Activated effector memory CD4-positive, alpha-beta T cell treated with Interleukin-2 at 50 U/mL for 16 hours (primary cell): ENCODE measurements at places on chromosomes 7 and 10.
A peak's percentile ranks its signal among the peaks of the same experiment; 100 is the strongest.

- no peak for DNase-seq
Observed at GRCh38 chr10:18005781-18006456, 54.2 kb downstream of the SLC39A12 start.

GRCh38 chr7:101630591-101630990 lies 1.5 kb upstream of the MYL10 start:
- DNase-seq, result no peak

- no peak for DNase-seq
Observed at GRCh38 chr10:74439213-74439612, 288.2 kb downstream of the ADK start.

- DNase-seq, result no peak
Observed at GRCh38 chr10:80497187-80498077, 40.3 kb upstream of the SH2D4B start.

GRCh38 chr7:109983618-109984017 lies 1107.3 kb upstream of the LRRN3 start:
- DNase-seq, result no peak

GRCh38 chr10:75817198-75817597 lies 385.8 kb downstream of the LRMDA start:
- DNase-seq, result no peak

DNA sequence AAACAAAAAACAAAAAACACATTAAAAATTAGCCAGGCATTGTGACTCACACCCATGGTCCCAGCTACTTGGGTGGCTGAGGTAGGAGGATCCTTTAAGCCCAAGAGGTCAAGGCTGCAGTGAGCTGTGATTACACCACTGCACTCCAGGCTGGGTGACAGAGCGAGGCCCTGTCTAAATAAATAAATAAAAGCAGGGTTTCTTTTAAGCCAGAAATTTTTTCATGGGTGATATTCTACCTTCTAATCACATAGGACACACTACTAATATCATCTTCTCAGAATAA lies 14.2 kb upstream of the SVIL start:
- no peak for DNase-seq

- DNase-seq, result no peak
Observed at GRCh38 chr7:55939514-55940123, 12.1 kb upstream of the MRPS17 start.

DNA sequence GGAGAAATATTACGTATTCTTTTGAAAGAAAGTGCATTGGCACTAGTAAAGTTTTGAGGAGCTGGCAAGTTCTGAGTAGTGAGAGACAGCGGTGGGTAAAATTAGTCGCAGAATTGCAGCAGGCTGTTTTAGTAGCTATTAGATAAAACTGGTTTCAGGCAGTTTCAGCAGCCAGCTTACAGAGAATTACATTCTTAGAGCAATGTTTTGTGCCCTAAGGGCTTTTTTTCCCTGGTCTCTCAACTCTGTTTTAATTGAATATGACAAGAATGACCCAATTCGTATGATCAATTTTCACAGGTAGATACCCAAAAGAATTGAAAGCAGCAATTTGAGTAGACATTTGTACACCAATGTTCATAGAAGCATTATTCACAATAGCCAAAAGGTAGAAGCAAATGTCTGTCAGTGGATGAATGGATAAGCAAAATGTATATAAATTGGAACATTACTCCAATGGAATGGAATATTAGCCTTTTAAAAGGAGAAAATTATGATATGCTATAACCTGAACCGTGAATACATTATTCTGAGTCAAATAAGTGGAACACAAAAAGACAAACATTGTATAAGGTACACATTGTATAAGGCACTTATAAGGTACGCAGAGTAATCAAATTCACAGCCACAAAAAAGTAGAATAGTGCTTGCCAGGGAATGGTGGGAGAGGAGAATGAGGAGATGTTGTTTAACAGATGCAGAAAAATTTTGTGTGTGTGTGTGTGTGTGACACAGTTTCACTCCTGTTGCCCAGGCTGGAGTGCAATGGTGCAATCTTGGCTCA lies 5.2 kb upstream of the KBTBD2 start:
- DNase-seq, result no peak

DNA sequence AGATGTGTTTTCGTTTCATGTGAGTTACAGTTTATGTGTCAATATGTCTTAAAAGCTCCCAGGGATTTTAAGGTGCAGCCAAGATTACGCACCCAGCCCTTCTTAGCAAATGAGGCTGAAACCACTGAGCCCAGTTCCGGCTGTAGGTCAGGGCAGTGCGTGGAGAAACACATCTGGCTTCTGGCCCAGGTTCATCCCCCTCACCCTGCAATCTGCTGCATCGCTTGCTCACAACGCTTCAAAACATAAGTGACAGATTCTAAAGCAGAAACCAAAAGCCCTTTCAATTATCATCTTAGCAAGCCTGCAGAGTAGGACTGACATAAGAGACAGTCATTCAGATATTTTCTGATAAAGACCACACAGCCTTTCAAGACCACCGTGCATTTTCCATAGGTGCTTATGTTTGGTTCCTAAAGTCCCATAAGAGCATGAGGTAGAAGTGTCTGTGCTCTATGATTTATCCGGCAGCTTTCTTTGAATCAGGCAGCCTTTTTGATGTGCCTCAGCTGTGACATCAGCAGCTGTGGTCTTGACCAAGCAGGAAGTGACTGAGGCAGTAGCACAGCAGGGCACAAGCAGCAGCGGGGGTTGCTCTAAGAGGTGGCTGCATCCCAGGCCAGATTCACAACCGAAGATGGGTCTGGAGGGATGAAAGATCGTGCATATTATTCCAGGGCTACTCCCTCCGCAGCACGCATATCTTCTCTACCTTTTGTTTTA lies 72.1 kb upstream of the LYZL2 start:
- peak; percentile 48 for DNase-seq

DNA sequence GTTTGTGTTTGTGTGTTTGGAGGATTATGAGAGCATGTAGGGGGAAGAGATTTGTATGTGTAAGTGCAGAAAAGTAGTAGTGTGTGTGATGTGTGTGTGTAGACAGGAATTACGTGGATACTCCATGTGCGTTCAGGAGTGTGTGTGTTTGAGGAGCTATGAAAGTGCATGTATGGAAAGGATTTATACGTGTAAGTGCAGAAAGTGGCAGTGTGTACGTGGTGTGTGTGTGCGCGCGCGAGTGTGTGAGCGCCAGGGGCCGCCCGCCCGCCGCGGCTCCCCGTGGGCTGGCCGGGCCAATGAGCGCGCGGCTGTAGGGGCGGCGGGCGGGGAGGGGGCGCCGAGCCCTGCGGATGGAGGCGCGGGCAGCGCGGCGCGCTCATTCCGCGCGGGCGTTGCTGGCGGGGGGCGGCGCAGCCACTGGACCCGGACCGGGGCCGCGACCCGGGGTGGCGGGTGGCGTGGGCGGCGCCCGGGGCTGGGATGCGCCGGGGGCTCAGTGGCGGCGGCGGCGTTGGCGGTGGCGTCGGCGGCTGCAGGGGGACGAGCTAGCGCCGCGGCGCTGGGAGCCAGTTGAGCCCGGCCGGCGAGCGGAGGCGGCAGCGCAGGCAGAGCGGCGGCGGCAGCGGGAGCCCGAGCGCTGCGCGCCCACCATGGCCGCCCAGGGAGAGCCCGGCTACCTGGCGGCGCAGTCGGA lies at the start of gene BICC1:
BICC1 (plus strand) TSS at position 382 of the 697 bp plus-strand sequence; CDS start at position 654, 272 bp downstream.
- DNase-seq, result no peak

- peak; percentile 12 for DNase-seq
Observed at GRCh38 chr7:3897430-3898372, 596.6 kb downstream of the SDK1 start.

DNA sequence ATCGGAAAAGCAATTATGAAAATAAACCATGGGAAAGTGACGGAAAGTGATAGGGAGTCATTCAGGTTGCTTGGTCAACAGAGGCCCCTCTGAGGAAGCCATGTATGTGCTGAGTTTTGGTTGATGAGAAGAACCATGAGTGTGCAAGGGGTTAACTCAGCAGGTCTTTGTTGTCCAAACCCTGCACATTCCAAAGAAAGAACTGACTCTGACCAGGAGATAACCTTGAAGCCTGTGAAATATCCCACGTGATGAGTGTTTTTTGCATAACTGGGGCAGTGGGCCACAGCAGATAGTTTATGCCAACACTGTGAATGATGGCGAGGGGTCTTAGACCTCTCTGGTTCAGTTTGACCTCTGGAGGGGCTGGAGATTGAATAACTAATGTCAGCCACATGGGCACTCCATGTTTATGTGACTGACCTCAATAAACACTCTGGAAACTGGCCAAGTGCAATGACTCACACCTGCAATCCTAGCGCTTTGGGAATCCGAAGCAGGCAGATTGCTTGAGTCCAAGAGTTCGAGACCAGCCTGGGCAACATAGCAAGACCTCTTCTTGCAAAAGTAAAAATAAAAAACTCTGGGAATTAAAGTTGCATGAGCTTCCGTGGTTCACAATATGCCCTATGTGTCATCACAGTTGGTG lies 154.0 kb upstream of the FOXK1 start:
- DNase-seq, result no peak

DNA sequence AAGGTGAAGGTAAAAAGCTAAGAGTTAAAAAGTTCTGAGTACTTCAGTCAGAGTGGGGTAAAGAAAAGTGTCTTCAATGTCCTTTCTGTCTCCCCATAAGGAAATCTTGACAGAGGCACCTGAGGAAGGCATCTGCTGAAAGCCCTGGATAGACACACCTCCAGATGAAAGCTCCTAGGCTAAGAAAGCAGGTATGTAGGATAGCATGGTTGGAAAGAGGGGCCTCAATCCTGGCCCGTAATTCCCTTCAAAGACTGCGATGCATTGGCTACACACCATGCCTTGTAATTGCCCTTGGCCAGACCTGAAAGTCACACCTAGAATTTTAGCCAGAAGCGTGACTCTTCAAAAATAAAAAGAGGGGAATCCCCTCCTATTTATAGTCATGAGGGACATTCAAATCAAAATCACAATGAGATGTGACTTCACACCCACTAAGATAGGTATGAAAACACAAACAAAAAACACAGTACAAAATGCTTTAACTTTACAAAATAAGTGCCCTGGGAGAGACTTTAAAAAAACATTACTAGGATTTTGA lies 809.7 kb downstream of the IPMK start:
- DNase-seq, result no peak

DNA sequence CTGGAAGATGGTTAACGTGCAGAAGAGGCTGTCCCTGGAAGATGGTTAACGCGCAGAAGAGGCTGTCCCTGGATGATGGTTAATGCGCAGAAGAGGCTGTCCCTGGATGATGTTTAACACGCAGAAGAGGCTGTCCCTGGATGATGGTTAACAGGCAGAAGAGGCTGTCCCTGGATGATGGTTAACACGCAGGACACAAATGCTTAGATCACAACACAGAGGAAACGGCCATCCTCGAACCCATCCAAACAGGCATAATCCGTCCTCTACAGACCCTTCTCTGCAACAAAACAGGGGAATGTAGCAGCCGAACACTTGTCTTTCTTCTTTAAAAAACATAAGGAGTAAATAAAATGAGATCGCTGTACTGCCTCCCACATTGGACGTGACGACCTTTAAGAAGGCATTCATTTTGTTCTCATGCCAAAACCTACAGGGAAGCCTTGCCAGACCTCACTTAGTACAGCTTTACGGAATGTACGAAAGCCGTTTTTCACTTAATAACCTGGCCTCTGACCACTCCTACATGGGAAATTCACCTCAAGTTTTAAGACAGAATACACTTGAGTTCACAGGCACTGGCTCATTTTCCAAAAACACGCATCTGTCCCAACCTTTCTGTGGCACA lies 245.2 kb downstream of the ZMYND11 start:
- DNase-seq, result no peak

DNA sequence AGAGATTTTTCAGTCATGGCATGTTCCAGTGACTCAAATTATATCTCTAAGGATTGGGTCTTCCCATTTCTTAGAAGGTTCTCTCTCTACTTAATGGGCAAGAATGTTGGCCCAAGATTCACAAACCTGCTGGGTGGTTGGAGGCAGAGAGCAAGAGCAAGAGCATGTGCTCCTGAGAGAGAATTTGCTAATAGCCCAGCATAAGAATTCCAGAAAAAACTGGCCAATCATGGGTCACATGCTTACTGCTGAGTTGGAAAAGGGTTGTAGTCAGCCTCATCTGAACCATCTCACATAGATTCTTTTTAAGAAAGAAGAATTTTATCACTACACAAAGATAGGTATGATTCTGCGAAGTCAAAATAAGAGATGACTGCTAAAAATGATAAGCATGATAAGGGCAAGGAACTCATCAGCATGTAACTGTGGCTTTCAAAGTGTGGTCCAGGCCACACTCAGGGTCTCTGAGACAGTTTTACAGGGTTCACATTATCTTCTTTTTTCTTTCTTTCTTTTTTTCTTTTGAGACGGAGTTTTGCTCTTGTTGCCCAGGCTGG lies 8.2 kb upstream of the VCL start:
- no peak for DNase-seq

DNA sequence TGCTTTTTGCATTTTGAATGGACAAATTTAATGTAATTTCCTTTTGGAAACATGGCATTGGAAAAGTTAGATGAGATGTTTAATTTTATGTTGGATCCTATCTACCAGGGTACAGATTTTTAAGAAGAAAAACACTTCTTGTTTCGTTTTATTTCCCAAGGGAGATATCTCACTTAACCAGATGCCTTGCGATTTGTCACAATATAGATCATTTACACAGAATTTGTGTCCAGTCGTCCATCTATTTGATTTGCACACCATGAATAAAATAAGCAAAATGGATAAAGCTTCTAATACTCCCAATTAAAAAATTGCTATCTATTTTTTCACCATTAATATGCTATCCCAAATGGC lies 25.7 kb downstream of the HDAC9 start:
- DNase-seq, result no peak

DNA sequence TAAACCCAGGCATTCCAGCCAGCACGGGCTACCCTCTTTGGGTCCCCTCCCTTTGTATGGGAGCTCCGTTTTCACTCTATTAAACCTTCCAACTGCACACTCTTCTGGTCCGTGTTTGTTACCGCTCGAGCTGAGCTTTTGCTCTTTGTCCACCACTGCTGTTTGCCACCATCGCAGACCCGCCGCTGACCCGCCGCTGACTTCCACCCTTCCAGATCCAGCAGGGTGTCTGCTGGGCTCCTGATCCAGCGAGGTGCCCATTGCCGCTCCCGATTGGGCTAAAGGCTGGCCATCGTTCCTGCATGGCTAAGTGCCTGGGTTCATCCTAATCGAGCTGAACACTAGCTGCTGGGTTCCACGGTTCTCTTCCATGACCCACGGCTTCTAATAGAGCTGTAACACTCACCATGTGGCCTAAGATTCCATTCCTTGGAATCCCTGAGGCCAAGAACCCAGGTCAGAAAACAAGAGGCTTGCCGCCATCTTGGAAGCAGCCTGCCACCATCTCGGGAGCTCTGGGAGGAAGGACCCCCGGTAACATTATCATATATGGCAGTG lies 14.5 kb downstream of the ZNF277 start:
- DNase-seq, result no peak

DNA sequence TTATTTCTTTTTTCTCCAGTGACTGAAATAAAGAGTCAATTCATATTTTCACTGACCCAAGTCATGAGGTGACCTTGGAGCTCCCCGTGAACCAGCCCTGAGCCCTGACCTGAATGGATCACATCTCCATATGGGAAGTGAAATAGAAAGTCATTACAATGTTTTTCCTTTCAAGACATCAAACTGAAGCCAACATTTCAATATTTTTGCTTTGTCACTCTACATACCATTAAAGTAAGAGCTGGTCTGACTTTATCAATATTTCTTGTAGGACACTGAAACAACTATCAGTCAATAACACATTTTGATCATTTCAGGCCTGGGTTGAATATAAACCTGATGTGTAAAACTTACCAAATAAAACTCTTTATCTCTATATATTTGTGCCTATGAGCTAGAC lies 249.8 kb upstream of the PHF14 start:
- no peak for DNase-seq

GRCh38 chr7:45484094-45484493 lies 90.1 kb upstream of the ADCY1 start:
- no peak for DNase-seq
